Hair follicle dermal papilla cell (primary cell): ENCODE measurements at places on chromosomes 2 and 18. TPM values are rescaled to one million over a fixed set of nuclear protein-coding genes. Genes with fewer than 3 reads are reported as not detected.

GTF3C2 gene
- total RNA-seq, result 29.7 and 32.4 TPM in 2 replicates

LRRC30 gene
- not detected in 2 replicates for total RNA-seq

FEV gene
- not detected in 2 replicates for total RNA-seq

NOSTRIN gene
- total RNA-seq, result 0.12 and 0.16 TPM in 2 replicates

MBD5 gene
- total RNA-seq, result 29.1 and 37.2 TPM in 2 replicates

LRP1B gene
- total RNA-seq, result 0.12 and 0.32 TPM in 2 replicates

TMEM247 gene
- not detected in 2 replicates for total RNA-seq

LYPD6 gene
- 9.0 and 9.4 TPM in 2 replicates for total RNA-seq

HJURP gene
- 2.6 and 2.8 TPM in 2 replicates for total RNA-seq

CD28 gene
- total RNA-seq, result not detected in 2 replicates

COLEC11 gene
- 0.16 TPM in 1 of 2 replicates, not detected in the other for total RNA-seq

CACNB4 gene
- total RNA-seq, result 5.2 and 6.4 TPM in 2 replicates
